H9 (cell line): ENCODE measurements at places on chromosomes 12 and 14. TPM values are rescaled to one million over a fixed set of nuclear protein-coding genes. Genes with fewer than 3 reads are reported as not detected.

- H3K4me3 ChIP-seq, result no peak overlapping the region
- no peaks in the 10 kb centered on the region for H3K36me3 ChIP-seq
- no peak for DNase-seq
- no peaks in the 10 kb centered on the region for H3K4me1 ChIP-seq
- H3K27ac ChIP-seq, result no peak overlapping the region
- no peaks in the 10 kb centered on the region for H3K27me3 ChIP-seq
Observed at GRCh38 chr12:111981987-111982386, 31.0 kb downstream of the TMEM116 start.

- H3K36me3 ChIP-seq, result peaks cover 16% of the 10 kb centered on the region
- no peak for DNase-seq
- no peaks in the 10 kb centered on the region for H3K4me1 ChIP-seq
- no peak overlapping the region for H3K4me3 ChIP-seq
- H3K27ac ChIP-seq, result no peak overlapping the region
Observed at GRCh38 chr12:22658214-22658613, 33.2 kb downstream of the ETNK1 start.

GRCh38 chr14:94213021-94213420 is 38.9 kb downstream of the PPP4R4 start:
- peaks cover 6% of the 10 kb centered on the region for H3K36me3 ChIP-seq
- no peaks in the 10 kb centered on the region for H3K4me1 ChIP-seq
- no peak overlapping the region for H3K4me3 ChIP-seq
- H3K27me3 ChIP-seq, result no peaks in the 10 kb centered on the region

The RDH12 gene
- total RNA-seq, result 0.70 and 0.74 TPM in 2 replicates

The CIROP gene
- total RNA-seq, result not detected in 2 replicates

DNA sequence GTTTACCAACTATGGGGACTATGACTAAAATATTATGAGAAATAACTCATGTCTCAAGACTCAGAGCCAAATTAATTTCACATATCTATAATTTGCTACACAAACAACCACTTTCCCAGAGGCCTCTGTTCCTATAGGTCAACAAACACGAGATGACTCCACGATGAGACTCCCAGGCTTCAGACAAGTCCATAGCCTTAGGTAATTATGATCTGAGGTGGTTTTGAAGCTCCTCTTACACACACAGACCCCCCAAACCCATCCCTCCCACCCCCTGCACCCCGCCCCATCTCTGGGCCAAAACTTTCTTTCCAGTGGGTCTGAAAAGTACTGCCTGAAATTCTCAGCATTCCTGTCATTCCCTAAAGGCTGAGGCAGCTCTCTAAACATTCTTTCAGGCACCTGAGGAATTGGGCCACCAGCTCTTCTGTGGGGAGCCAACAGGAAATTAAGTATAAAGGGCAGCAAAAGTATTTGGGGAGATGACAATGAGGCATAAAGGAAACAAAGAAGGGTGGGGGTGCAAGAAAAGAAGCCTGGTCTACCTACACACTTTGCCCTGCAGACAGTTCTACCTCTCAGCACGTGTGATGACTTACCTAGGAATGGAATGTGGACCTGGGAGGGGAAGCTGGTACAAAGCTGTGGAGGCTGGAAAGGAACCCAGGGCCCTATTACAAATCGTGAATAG is 143.6 kb downstream of the PAWR start:
- peak overlapping the region; percentile 15; the same call in 1 of the 2 replicates for H3K4me3 ChIP-seq
- H3K4me1 ChIP-seq, result peaks cover 10% of the 10 kb centered on the region; the same call in 1 of the 2 replicates
- H3K27ac ChIP-seq, result peak overlapping the region; percentile 99
- DNase-seq, result peak; percentile 93
